ENCODE measurements at places on chromosomes 16 and 17. TPM values are rescaled to one million over a fixed set of nuclear protein-coding genes. Genes with fewer than 3 reads are reported as not detected.

DNA sequence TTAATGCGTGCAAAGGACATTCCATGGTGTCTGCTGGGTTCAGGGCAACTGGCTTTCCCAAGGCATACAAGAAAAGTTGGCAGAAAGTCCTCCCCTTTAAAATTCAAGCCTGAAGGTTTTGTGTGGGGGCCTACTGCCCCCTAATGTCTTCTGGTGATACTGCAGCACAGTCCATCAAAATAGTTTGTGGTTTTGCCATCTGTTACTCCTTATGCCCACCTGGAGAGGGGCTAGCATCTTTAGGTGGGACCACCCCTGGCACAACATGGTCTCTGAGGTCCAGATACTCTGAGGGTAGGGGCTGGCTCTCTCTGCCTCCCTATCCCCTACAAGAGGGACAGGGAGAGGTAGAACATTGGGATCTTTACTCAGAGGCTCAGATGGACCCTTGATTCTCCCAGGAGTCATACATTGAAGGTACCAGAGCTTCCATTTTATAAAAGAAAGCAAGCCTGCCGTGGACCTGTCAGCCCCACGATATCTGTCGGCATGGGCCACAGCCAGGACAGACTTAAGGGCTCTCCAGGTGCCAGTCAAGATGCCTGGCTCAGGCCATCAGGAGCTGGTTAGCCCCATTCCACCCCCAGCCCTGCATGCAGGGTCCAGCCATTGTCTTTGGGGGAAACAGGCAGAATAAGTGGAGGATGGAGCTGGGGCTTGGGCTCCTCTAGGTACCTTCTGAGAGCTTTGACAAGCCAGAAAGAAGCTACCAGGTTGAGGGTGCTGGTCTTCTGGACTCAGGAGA, 6.3 kb downstream of the ESRP2 start:
- peak overlapping the region; percentile 27 for H3K27ac ChIP-seq
- no peak overlapping the region for H3K4me3 ChIP-seq
- H3K27me3 ChIP-seq: peaks cover 1% of the 10 kb centered on the region
- DNase-seq: peak; percentile 72

- no peak overlapping the region for H3K4me3 ChIP-seq
- DNase-seq: no peak
- H3K27ac ChIP-seq: no peak overlapping the region
- H3K27me3 ChIP-seq: no peaks in the 10 kb centered on the region
- peaks cover 12% of the 10 kb centered on the region for H3K4me1 ChIP-seq
- peaks cover 19% of the 10 kb centered on the region for H3K36me3 ChIP-seq
Observed at GRCh38 chr17:9261081-9262012, 240.0 kb downstream of the NTN1 start.

DNA sequence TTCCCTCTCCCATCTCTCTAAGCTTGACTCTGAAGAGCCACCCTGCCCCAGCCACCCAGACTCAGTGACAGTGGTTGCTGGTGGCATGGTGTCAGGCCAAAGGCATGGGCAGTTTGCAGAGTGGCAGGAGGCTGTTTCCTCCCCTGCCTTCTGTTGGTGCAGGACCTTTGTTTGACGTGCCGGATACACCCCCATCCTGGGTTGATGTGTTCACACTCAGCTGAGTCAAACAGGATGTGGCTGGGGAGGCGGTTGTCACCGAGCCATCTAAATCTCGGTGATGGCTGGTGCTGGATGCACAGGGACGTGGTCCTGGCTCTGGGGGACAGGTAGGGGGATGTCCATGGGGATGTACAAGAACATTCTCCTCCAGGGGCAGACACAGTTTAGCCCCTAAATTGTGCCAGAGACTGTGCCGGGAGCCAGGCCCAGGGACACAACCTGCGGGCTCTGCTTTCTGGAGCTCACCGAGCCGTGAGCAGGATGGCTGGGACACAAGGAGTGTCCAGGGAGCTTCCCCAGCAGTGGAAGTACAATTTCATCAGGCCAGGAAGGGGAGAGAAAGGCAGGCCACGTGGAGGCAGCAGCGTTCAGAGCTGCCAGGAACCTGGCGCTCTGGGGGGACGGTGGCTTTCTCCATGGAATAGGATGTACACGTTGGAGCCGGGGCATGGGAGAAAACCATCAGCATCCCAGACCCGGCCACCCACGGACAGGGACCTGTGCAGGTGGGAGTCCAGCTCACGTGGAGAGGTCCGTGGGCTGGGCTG, 264.2 kb downstream of the SEC14L1 start:
- peak overlapping the region; percentile 72 for H3K4me3 ChIP-seq
- H3K27ac ChIP-seq: peak overlapping the region; percentile 95
- peak; percentile 73 for DNase-seq
- peaks cover 32% of the 10 kb centered on the region for H3K36me3 ChIP-seq
- H3K4me1 ChIP-seq: peaks cover 77% of the 10 kb centered on the region

DNA sequence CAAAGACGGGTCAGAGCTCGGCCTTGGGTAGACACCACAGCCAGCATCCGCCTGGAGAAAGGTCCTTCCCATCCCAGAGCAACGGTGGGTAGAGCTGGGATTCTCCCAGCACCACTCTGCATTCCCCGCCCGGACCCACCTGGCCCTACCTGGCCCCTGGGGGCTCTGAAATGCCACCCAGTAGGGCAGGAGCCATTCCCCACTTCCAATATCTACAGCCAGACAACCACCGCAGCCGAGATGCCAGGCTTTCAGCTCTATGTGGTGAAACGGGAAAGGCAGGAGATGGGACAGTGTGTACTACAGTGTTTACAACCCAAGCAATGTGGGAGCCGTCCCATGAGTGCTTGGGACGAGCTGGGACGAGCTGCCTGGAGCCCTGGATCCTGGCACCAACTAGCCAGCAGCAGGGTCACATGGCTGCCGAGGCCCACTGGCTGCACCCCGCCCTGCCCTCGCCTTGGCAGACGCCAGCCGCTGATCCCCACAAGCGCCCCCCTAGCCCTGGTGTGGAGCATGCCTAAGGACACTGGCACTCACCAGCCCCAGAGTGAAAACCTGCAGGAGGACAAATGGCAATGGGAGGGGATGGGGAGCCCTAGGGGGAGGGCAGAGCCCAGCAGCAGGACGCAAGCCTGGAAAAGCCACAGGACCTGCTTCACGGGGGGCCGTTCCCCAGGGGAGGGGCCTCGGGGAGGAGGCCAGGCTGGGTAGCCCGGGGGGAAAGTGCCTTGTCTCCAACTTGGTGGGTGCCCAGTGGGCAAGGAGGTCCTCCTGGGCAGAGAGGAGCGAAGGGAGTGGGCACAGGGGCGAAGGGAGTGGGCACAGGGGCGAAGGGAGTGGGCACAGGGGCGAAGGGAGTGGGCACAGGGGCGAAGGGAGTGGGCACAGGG, 13.5 kb downstream of the TMC6 start:
- H3K27ac ChIP-seq: no peak overlapping the region
- peaks cover 7% of the 10 kb centered on the region for H3K27me3 ChIP-seq
- no peak overlapping the region for H3K4me3 ChIP-seq
- no peaks in the 10 kb centered on the region for H3K36me3 ChIP-seq
- peaks cover 11% of the 10 kb centered on the region for H3K4me1 ChIP-seq
- DNase-seq: no peak

The TEX19 gene
- not detected for total RNA-seq

The KRTAP16-1 gene
- total RNA-seq: not detected

The KCNJ18 gene
- not detected for total RNA-seq

Measured in HFFc6 (cell line).